Activated naive CD4-positive, alpha-beta T cell treated with anti-CD3 and anti-CD28 coated beads for 36 hours (primary cell): ENCODE measurements at places on chromosomes 7 and 10. TPM values are rescaled to one million over a fixed set of nuclear protein-coding genes. Genes with fewer than 3 reads are reported as not detected.

GRCh38 chr10:98144985-98145384 is 10.5 kb downstream of the R3HCC1L start:
- DNase-seq = no peak

DNA sequence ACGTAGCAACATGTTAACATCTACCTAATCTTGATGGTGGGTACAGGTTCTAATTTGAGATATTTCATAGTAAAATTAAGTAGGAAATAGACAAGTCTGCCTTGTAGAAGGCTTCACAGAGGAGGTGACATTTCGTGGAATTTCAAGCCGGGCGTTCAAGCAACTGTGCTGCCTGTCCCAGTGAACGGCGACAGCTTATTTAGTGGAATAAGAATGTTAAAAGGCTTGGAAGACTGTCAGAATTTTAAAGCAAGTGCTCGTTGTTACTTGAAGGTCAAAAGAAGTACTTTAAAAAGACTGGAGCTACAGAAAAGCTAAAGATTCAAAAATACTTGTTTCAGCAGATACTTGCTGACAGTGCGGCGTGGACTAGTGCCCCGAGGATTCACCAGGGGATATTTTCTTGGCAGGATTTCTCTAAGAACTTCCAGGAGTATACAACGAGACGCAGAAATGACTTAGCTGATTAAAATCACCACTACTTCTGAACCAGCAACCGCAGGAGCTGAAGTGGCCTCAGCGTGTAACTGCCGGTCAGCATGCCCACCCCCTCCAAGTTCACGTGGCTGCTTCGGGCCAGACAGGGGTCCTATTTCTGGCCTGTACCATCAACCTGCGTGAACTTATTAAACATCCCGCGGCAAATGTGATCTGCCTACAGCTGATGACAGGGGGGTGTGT is 46.5 kb downstream of the CTBP2 start:
- no peak for DNase-seq

CYP3A4 gene
- total RNA-seq = not detected

DNA sequence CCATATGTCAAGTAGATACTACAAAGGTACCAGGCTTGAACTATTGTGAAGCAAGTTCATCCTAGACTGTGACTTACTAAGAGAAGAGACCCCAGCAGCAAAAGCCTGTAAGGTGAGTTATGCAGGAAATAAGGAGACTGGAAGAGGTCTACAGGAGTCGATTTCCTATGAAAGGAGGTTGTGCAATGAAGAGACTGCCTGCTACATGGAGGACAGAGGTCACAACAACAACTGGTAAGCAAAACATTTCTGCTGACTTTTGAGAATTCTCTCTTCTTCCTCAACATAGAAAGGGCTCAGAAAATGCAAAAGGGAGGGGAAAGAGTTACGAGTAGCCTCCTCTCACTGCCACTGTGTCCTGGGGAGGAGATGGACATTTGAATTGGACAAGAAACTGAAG is 42.4 kb downstream of the PDK4 start:
- DNase-seq = no peak

GRCh38 chr10:20998036-20998435 is 100.9 kb upstream of the NEBL start:
- no peak for DNase-seq

DNA sequence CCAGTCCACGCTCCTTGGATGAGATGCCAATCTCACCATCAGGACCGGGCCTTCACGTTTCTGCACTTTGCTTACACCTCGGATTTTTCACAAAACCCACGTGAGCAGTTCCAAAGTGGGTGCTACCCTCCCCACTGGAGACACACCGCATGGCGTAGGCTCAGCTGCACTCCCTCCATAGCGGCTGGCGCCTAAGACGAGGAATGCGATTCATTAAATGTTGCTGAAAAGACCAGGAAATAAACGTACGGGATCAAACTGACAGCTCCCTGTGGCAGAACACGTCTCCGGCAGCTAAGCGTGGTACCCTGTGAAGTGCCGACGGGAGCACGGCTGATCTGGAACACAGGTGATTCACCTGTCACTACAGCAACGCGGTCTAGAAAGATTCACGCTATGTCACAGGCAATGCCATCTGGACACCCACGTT is 209.0 kb downstream of the DIP2C start:
- no peak for DNase-seq

- no peak for DNase-seq
Observed at GRCh38 chr10:48454302-48455054, 148.0 kb downstream of the MAPK8 start.

GPR22 gene
- not detected for total RNA-seq

- peak; percentile 10 for DNase-seq
Observed at GRCh38 chr7:55073976-55074528, 55.2 kb downstream of the EGFR start.

DNA sequence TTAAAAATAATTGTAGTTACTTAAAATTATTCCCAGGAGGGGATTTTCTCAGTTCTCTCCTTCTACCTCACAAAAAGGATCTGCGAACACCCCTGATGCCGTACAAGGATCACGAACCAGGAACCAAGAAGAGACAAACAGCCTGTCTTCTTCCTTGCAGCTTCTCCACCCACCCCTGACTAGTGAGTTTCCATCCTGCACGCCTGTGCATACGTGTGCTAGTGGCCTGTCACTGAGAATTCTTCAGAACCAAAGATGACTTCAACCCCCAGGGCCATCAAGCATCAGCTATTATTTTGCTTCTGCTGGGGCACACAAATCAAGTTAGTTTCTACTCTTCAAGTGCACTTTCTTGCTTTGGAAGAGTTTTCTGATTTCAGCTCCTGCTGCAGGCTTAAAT is 175.5 kb upstream of the KLF6 start:
- no peak for DNase-seq

DNA sequence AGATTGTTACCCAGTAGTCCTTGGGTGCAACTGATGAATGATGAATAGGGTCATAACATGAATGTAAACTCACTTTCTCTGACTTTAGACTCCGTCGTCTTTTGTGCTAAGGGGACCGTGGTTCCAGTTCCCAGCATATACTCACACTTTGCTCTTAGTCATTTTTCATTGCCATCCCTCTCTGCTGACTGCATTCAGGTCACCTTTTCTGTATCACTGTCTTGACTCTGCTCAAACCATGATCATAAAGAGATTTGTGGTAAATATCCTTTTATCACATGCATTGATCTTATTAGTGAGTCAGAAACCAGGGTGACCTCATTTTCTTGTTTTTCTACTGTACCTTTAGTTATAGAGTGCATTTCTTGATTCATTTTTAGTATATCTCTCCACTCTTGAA is 141.1 kb upstream of the AGR3 start:
- peak; percentile 49 for DNase-seq

PTPRN2 gene
- 0.54 TPM for total RNA-seq

GRCh38 chr7:127066974-127067373 is 185.8 kb downstream of the GRM8 start:
- no peak for DNase-seq

CPA2 gene
- total RNA-seq = not detected

EBLN1 gene
- not detected for total RNA-seq

PRKCQ gene
- total RNA-seq = 49.5 TPM

DNA sequence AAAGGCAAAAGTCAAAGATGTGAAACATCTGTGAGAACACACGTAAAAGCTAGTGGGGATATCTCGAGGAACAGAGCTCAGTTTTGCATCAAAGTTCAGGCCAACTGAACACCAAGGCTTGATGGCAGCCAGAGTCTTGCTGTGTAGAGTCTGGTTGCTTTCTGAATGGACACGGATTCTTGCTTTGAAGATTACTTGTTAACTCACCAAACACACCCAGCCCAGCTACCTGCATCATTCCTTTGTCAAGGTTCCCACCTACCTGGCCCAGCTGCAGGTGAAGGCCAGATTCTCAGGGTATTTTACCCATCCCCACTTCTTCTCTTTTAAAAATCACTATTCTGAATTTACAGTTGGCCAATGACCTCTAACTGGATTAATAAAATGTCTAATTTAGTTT is 174.4 kb upstream of the PHYHIPL start:
- no peak for DNase-seq

GRCh38 chr10:94859086-94859485 is 79.4 kb upstream of the CYP2C9 start:
- no peak for DNase-seq

GRCh38 chr10:11351801-11352200 is 259.6 kb downstream of the USP6NL start:
- no peak for DNase-seq

- no peak for DNase-seq
Observed at GRCh38 chr10:17665747-17666146, 21.8 kb downstream of the STAM start.

GRCh38 chr7:129452589-129453231 is 18.5 kb downstream of the STRIP2 start:
- no peak for DNase-seq

ANLN gene
- total RNA-seq = 62.4 TPM

GRCh38 chr7:24756545-24757352 is 515 bp downstream of the GSDME start:
- DNase-seq = peak; percentile 43

- DNase-seq = no peak
Observed at GRCh38 chr10:95831515-95831914, 75.6 kb downstream of the ENTPD1 start.

AFAP1L2 gene
- 0.98 TPM for total RNA-seq

GRCh38 chr7:130129011-130129411 is 58.7 kb downstream of the KLHDC10 start:
- DNase-seq = no peak
